ENCODE measurements at places on chromosomes 5 and 9.
A peak's percentile ranks its signal among the peaks of the same experiment; 100 is the strongest.

GRCh38 chr5:133471699-133472098 lies 140.6 kb downstream of the FSTL4 start:
- DNase-seq, result no peak

DNA sequence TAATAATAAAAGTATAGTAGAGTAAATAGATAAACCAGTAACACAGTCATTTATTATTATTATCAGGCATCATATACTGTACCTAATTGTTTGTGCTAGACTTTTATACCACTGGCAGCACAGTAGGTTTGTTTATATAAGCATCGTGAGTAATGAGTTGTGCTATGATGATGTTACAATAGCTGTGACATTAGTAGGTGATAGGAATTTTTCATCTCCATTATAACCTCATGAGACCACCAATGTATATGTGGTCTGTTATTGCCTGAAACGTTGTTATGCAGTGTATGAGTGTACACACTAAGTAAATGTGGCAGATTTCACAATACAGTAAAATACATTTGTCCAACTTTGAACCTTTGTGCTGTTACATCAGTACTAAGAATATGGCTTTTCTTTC lies 72.7 kb upstream of the SPATA31D4 start:
- no peak for DNase-seq

- no peak for DNase-seq
Observed at GRCh38 chr5:37696190-37697021, 143.4 kb downstream of the GDNF start.

DNA sequence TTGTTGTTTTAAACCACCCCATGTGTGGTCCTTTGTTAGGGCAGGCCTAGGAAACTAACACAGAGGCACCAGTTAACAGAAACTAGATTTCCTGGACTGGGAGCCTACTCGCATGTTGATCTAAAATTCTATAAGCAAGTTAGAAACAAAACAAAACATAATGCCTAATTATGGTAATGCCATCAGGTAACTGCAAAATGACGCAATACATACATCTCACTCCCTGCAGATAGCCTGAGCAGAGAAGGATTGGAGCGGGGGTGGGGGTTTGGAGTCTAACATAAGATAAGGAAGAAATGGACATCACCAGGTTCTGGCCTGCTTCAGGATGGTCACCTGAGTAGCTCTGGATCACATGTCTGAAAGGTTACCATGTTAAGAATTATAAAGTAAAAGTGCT lies 113.4 kb upstream of the CTSL start:
- no peak for DNase-seq

- DNase-seq, result no peak
Observed at GRCh38 chr5:157215514-157216167, 35.0 kb downstream of the ITK start.

DNA sequence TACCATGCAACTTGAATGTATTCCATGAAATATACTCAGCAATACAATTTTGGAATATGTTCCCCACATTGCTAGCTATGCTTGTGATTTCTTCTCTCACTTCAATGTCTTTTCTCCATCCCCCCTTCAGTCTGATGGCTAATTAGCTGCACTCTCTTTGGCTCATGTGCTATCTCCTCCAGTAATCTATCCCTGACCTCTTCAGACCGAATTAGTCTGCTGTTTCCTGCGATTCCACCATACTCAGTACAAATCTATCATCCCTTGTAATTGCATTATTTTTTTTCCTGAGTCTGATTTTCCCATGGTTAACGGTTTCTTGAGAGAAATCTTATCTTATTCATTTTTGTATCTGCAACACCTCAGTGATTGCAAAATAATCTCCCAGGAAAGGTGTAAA lies 360.7 kb upstream of the CDH10 start:
- DNase-seq, result peak; percentile 8

- DNase-seq, result no peak
Observed at GRCh38 chr5:33032271-33033070, 321.4 kb downstream of the NPR3 start.

DNA sequence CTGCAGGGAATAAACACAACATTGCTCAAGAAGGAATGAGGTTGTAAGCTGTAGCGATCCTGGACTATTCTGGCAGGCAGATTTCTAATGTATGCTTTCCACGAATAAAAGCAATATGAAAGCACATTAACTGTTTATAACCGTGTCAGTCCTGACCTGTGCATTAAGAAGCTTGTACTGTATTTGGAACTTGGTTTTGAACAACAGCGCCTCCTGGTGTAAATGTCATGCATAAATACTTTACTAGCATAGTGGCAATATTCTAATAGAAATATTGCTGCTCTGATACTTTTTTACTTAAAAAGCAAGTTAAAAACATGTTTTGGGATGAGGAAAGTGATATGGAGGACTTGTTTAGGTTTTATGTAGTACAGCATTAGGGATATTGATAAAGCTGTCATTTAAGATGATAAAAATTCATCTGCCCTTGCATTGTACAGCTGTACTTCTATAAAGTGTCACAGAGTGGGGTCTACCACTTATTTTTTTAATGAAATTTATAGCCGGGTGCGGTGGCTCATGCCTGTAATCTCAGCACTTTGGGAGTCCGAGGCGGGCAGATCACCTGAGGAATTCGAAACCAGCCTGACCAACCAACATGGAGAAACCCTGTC lies 70.7 kb upstream of the GNE start:
- peak; percentile 61 for DNase-seq

DNA sequence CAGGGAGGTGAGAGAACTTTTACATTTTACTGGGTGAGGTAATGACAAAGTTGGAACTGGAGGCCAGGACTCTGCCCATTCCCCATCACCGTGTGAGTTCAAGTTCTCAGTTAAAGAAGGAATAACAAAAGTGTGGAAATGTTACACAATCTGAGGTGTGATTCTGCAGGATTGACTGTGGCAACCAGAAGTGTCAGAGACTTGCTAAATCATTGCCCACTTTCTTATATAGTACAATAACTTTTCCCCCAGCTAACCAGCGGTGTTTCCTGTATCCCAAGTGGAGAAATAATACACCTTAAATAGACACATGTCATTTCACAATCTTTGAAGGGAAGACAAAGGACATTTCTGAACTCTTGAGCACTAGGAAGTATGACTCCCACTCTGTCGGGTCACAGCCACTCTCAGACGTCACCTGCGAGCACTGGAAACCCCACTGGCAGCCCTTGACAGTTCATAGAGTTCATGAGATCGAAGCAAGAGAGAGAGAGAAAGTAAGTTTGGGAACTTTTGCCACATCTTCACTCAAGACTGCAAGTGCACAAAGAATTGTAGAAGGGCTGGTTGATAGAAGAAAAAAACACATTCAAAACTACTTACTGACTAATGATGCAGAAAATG lies 28.4 kb downstream of the PAX5 start:
- no peak for DNase-seq

DNA sequence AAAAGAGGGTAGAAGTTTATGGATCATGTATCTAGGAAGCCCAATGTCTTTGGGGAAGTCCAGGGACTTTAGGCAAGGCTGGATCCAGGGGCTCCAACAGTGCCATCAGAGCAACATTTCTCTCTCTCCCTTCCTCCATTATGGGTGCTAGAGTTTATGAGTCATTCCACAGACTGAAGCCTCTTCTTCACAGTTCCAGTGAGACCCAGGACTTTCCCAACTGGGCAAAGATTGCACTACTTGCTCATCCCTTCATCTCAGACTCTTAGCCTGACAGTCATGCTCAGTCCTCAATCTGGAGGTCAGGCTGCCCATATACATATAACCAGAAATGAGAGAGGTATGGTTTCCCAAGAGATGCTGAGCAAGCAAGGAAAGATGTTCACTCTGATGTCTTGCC lies 110.7 kb downstream of the FEM1C start:
- DNase-seq, result no peak

DNA sequence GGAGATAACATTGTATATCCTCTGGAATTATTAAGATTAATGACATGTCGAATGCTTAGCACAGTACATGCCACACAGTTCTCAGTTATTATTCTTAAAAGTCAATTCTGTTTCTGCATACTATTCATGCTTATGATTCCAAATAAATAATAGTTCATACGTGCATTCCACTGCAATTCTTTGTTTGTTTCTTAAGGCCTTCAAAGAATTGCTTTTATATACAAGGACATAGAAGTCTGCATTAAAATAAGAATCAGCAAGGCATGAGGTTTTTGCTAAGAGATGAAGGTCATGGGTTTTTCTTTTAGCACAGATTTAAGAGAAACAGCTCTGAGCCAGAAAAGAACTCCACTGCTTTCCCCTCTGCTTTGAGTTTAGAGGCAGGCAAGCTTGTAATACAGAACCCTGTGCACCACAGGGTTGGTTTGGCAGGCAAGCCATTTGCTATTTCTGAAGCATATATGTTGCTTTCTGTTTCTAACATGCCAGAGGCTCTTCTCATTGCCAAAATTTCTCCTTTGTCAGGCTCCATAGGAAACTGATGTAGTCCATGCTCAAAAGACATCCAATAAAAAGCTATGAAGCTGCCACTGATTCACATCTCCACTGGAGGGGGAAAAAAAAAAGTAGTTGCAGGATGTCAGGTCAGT lies 420.6 kb upstream of the TYRP1 start:
- DNase-seq, result no peak

- DNase-seq, result no peak
Observed at GRCh38 chr5:6386271-6386670, 7.9 kb upstream of the MED10 start.

DNA sequence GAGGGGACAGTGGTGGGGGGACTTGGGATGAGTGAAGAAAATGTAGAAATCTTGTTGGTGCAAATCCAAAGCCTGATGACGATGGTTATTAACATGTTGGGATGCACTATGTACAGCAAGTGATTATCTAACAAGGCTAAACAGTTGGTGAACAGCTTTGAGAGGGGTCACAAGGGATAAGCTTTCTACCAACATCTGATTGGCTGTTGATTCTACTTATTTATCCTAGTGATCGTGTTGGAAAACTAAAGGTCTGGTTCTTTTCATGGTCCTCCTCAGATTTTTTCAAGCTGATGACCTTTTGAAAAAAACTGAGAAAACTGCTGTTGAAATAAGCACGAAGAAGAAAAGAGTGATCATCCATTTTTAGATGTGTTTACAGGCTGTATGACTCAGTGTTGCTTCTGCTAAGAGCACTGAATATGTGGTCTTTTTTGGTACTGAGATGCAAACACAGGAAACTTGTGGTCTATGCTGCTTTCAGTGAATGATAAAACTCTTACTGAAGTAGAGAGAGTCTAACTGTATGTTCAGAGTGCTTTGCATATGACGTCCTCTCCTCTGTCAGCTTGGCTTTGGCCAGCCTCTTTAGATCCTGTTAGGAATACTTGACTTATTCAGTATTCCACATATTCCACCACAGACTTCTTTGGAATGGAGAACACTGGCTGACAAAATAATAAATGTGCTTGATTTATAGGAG lies 174.8 kb downstream of the SLF1 start:
- no peak for DNase-seq

GRCh38 chr5:151345808-151346478 lies 1.4 kb downstream of the SLC36A2 start:
- DNase-seq, result no peak

DNA sequence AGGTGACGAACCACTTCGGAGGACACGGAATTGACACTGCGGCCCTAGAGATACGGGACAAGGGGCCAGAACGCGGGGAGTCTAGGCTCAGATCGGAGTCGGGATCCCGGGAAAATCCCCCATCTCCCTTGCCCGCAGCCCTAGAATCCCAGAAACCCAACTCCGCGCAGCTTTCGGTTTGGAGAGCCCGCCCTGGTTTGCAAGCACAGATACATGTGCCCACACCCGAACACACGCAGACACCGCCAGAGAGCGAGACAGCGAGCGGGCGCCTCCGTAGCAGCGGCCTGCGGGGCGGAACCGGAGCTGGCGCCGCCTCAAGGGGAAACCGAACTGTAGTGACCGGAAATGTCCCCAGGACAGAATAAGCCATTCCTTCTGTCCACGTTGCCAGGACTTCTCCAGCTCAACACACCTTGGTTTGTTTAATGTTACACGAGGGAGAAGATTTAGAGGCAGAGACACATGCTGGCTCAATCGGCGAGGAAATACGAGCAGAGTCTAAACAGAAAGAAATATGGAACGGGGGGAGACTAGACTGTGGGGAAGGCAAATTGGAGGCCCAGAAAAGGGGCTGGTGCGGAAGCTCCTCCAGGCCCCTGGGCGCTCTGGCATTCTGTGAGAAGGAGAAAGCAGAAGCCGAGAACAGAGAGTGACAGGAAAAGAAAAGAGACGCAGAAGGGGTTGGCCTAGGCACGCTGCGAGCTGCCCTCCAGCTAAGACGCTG lies 2.9 kb upstream of the PAX5 start:
- peak; percentile 51 for DNase-seq

GRCh38 chr9:124831642-124832364 lies 21.5 kb upstream of the WDR38 start:
- DNase-seq, result no peak

GRCh38 chr9:130447193-130447816 lies 2.5 kb downstream of the ASS1 start:
- no peak for DNase-seq

- no peak for DNase-seq
Observed at GRCh38 chr5:17087035-17087434, 130.4 kb upstream of the BASP1 start.

GRCh38 chr5:119333421-119333851 lies 22.4 kb upstream of the TNFAIP8 start:
- DNase-seq, result no peak

GRCh38 chr9:115786321-115786720 lies 367.3 kb upstream of the PAPPA start:
- no peak for DNase-seq

DNA sequence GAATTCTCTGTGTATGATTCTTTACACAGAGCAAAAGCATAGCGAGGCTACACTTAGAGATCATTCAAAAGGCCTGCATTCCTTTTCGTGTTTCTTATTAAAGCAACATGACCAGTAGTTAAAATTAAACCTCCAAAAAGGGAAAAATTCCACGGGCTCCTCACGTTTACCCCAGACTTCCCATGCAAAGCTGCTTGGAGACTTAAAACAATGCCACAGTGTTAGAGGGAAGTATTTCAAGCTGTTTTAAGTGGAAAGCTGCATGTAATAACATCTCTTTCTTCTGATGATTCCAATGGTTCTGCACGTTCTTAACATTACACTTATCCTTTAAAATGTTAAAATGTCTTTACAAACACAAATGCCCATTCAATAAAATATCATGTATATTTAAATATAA lies 405.2 kb downstream of the SEMA5A start:
- no peak for DNase-seq

GRCh38 chr9:109014608-109015280 lies 1.4 kb upstream of the CTNNAL1 start:
- no peak for DNase-seq

DNA sequence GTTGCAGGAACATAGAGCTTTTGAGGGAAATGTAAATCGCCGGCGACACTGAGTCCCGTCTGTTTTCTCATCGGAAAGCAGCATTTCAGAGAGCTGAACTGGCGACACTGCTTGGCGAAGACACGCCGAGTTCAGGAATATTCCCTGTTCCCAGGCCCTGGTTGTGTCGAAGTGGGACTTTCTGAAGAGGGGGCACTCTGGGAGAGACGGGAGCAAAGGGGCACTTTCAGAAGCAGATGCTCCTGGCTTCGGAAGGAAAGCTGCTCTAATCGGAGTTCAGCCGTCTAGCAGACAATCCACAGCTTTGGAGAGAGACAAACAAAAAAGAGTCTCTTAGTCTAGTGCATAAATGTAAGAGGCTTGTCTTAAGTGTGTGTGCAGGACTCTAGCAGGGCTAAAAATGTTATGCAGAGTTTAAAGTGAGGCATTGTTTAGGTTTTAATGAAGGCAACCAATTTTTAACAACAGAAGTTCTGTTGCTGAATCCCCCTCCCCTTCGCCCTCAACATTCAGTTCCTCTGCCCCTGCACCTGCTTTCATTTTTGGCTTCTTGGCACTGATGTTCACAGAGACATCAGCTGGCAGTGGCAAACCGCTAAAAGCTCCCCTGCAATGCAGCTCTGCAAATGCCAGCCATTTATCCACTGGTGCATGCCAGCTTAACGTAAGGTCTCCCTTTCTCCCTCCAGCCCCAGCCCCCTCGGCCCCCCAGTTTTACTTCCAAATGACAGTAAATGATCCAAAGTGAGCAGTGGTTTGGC lies 289.5 kb upstream of the MPDZ start:
- DNase-seq, result no peak

All from BE2C (cell line).